Fibroblast of pulmonary artery (primary cell): ENCODE measurements at places on chromosomes 13 and 19.

DNA sequence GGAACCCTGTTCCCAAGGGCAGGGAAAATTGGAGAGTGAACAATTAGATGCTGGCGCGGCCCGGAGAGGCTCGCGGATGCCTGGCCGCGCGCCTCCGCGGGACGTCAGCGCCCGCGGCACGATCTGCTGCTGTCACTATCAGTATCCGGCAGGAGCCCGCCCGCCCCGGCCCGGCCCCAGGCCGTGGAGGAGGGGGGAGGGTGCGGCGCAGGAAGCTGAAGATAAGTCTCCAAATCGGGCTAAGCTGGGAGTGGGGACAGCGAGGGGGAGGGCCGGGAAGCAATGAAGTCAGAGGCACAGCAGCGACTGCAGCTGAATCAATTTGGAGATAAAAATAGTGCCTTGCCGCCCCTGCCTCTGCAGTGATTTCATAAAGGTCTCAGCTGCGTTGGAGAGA, 441.5 kb upstream of the KLF12 start:
- peak; percentile 60 for DNase-seq

DNA sequence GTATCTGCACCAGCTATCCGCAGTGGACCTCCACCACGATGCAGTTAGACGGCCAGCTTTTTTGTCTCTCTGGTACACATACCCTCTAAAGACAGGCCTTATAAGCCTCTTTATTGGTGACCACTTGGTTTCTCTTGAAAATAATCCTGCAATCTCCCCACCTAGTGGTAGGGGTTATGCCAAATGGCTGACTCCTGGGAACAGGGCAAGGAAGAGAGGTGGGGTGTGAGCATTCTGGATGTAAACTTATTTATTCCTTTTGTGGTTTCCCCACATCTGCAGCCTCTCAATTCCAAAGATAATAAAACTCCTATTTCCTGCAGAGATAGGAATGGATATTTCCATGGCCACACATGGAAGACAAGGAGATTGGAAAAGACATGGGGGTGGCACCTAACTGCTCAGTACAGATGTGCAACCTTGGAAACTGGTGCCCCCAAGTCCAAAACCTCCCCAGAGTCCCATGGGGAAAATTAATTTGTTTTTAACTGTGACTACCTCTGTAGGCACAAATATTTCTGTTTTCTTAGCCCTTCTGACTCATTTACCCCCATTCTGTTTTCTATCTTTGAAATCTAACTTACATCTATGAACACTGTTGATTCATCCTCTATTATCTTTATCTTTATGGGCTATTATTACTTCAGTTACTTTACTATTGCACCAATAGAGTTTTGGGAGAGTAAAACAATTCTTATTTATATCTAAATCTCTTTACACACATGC, 112.7 kb upstream of the TSHZ3 start:
- DNase-seq: peak; percentile 58

DNA sequence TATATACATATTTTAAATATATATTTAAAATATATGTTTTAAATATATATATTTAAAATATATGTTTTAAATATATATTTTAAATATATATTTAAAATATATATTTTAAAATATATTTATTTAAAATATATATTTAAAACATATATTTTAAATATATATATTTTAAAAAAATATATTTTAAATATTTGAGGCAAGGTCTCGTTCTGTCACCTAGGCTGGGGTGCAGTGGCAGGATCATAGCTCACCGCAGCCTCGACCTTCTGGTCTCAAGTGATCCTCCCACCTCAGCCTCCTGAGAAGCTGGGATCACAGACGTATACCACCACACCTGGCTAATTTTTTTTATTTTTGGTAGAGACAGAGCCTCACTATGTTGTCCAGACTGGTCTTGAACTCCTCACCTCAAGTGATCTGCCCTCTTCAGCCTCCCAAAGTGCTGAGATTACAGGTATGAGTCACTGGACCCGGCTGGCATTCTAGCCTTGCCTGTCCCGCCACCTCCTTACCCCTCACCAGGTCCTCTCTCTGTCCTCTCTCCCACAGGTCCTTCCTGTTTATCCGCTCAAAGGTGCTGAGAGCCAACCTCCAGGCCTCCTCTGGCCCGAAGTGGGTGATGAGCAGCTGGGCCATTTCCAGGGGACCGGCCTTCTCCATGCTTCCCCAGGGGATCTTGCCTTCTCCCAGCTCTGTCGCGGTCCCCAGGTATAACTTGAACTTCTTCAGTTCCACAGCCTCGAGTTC, 564 bp downstream of the NLRP12 start:
- no peak for DNase-seq

- no peak for DNase-seq
Observed at GRCh38 chr19:31555634-31556215, 206.5 kb upstream of the TSHZ3 start.

DNA sequence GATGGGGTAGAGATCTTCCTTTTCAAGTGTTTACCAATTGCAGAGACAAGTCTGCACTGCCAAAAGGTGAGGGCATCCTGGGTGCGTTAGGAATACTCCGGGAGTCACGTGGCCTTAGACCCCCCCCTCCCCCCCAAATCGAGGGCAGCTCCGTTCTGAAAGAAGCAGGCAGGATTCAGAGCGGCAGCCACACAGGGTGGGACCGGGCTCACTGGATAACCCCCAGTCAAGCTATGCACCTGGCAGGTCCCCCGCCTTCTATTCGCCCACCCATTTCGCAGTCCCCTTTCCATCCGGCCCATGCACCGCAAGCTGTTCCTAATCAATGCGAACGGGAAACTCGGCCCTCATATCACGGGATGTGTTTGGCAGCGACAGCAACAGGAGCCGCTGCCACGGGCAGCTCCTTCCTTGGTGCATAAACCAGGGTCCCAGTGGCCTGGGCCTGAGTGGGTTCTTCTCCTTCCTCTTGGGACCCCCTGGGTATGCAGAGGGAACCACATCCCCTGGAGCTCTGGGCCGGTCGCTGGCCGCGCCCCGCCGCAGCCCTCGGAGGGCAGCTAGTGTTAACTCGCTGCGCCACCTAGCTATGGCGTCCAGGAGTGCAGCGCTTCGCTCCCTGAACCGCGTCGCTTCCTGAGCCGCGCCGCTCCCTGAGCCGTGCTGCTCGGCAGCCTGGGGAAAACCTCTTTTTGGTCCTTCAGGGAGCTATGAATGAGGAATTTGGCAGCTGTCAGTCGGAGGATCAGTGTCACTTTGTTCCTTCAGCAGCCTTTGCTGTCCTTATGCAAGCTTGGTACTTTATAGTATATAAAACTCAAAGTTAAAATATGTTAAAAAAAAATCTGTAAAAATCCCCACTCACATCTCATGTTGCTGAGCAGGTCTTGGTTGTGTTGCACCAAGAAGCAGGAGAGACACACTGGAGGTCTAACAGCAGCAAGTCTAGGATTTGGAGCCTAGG, 41.4 kb downstream of the LYL1 start:
- DNase-seq: peak; percentile 78
